ENCODE measurements at places on chromosomes 12 and 14.

DNA sequence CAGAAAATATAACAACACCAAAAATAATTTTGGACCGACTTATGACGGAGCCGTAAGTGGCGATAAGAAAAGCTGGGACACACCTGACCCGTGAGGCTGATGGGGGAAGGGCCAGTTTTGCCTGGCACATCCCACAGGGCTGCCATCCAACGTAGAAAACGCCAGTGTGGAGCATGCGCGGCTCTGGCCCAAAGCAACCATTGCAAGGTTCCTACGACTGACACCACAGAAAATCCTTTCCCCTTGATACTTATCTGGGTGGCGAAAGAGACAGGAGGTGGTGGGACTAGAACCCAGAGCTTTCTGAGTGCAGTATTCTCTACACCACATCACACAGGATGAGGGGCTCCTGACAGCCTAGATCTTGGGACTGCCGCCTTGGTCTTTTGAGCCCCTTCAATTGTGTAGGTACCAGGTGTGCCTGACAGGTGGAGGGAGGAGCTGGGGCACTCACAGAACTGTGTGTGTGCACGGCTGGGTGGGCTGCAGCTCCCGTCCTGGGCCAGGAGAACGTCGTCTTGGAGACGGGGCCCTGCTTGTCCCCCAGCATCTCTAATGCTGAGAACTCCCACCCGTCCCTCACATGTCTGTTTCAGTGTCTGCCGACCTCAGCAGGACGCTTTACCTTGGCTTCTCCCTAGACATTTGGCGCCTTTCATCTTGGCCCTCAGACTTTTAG lies 17.4 kb upstream of the CACNA2D4 start:
- DNase-seq = no peak

- no peak for DNase-seq
These were observed 211.5 kb upstream of the C14orf180 start for GRCh38 chr14:104367866-104368750.

DNA sequence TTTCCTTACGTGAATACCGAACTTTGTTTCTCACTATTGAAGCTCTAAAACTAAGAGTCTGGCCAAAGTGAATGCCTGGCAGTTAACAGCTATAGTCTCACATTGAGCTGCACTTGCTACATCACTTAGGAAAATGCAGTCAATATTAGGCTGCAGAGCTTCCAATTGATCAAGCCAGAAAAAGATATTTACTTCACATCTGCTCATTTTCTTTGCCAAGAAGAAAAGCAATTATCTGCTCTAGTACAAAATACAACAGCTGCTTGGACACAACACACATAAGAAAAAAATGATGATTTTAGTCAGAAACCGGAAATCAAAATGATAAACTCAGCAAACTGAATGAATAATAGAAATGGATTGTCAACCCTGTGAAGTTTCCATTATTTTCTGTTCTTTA lies 45.4 kb downstream of the TMTC1 start:
- no peak for DNase-seq

- no peak for DNase-seq
These were observed 24.9 kb upstream of the JDP2 start for GRCh38 chr14:75402867-75403413.

DNA sequence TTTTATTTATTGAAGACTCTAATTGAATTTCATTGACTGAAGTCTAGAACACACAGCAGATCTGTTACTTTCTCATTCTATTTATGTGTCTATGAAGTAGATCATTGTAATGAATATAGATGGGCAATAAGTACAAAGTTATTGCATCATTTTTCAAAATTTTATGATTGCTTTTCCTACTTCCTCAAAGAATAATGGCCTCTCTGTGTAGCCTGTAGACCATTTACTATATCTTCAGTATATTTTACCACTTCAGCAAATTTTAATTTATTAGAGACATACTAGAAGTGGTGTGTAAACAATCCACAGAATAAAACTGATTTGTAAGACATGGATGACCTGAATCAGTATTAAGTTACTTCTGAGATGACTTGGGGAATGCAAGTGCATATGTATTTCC lies 291.7 kb upstream of the FAR2 start:
- DNase-seq = no peak

GRCh38 chr12:49366096-49366651 lies 1.1 kb upstream of the SPATS2 start:
- no peak for DNase-seq

- DNase-seq = no peak
These were observed 5.3 kb downstream of the TMEM253 start for GRCh38 chr14:21106176-21106497.

- no peak for DNase-seq
These were observed 392.6 kb downstream of the CCDC91 start for GRCh38 chr12:28582672-28583376.

- no peak for DNase-seq
These were observed 780 bp upstream of the MYO1H start for GRCh38 chr12:109346920-109347319.

DNA sequence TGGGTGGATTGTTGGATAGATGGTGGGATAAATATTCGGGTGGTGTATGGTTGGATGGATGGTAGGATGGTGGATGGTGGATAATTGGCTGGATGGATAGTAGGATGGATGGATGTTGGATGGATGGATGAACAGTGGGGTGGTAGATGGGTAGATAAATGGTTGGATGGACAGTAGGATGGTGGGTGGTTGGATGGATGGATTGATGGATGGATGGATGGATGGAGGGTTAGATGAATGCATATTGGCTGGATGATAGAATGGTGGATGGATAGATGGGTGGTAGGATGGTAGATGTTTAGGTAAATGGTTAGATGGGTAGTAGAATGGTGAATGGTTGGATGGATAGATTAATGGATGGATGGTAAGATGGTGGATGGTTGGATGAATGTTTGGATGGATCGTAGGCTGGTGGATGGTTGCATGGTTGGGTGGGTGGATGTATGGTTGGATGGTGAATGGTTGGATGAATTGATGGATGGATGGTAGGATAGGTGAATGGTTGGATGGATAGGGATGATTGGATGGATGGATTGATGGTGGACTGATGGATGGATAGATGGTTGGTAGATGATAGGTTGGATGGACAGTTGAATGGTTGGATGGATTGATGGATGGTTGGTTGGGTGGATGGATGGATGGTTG lies 23.6 kb downstream of the ZBTB42 start:
- no peak for DNase-seq

- DNase-seq = no peak
These were observed 12.3 kb upstream of the LBHD2 start for GRCh38 chr14:103071544-103072251.

GRCh38 chr12:61272441-61272840 lies 987.8 kb upstream of the USP15 start:
- DNase-seq = no peak

DNA sequence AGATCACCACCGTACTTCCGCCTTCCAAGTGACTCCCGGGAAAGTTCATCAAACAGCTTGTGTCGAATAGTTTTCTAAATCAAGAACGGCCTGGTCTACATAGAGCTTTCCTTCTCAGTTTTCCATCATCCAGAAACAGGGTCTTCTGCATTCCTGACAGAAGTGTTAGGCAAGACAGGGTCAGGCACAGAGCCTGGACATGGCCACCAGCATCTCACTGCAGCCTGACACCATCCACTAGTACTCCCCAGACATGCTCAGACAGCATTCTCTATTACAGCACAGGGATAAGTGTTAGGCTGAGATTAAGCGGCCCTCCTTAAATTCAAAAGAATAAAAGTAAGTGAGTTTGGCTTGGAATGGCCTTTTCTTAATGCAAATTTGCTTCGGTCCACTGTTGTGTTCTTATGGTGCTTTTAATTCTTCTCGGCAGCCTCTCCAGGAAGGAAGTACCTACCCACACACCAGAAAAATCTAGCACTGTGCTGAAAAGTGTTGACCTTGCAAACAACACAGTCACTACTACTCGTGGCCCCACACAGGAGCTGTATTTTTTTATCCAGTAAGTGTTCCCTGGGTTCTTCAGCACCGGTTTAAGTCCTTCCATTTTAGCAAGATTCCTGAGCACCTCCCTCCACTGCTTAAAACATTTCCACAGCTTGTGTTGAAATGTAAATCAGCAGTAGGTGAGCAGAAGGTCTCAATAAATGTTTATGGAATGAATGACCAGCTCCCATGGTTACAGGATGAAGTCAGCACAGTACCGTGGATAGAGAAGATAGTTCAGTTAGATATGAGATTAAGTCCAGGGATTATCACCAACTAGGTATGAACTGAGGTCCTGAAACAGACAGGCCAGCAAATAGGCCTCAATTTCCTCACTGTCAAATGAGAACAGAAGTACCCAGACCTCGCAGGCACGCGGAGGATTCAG lies 44.1 kb downstream of the SETD3 start:
- DNase-seq = no peak

- no peak for DNase-seq
These were observed 26.1 kb upstream of the IFNG start for GRCh38 chr12:68185598-68185997.

DNA sequence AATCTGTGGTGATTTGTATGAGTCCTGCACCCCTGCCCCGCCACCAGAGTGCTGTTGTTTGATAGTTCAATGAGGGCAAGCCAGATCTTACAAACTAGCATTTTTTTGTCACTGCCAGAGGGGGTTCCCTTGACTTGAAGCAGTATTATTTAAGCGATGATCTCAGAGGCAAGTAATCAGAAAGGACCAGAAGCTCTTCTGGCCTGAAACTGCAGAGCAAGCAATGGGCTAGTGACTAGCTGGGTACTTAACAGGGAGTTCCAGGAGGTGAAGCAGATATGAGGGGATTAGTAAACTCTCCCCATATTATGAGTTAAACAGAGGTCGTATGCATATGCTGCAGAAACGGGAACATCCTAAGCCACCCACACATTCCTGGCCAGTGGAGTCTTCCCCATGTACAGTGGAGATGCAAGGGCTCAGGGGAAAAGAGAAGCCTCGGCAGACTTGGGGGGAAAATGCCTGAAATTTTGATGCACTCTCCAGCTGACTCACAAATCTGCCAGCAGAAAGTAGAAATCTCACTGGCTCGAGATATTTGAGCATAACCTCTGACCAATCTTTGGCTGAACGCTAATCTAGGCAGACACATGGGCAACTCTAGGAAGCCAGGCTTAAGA lies 8.3 kb upstream of the CRACR2A start:
- no peak for DNase-seq

DNA sequence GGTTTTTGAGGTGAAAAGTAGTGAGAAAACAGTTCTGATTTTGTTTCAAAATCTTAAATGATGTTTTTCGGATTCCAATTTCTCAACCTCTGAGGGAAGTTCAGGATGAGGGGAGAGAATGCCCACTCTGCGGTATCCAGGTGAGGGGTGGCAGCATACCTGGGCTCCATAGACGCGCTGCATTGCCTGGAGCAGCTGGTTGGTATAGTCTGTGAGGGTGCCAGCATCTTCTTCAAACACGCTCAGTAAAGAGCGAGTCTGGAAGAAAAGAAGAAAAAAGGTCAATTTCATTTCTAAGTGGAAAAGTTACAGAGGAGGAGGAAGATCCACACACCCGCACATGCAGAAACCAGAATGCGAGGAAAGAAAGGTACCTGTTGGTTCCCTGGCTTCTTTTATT lies 7.0 kb downstream of the APPL2 start:
- DNase-seq = no peak

DNA sequence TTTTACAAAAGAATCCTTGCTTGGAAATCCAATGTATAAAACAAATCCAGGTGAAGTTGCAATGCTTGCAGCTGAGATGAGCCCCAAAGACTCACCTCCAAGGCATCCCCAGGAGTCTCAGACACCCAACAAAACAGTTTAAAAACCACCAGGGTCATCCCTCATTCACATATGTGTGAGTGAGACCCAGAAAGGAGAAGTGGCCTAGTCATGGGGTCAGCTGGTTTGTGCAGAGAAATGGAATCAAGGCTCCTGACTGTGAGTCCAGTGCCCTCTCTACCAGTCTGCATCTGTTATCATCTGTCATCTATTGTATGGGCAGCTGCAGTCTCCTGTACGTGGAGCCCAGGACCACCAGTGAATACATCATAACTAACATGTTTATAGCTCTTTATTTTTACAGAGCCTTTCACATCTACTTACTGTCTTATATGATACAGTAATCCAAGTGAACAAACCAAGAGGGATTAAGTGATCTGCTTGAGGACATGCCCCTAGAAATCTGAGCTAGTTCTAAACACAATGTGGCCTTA lies 27.1 kb downstream of the PLEKHG7 start:
- DNase-seq = no peak

DNA sequence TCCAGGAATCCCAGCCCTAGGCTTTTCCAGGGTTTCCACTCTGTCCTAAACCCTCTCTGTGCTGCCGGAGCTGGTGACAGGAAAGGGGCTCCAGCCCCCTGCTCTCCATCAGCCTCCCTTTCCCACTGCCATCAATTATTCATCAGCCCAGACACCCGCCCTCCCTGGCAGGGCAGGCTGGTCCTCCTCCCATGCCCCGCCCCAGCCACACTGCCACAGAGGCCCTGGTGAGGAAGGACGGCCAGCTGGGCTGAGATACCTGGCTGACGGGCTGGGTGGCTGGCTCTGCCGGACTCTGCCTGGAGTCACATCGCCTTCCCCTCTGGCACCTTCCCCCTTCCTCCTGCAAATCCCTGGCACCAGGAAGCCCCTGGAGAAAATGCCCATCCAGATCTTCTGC lies 11.9 kb upstream of the SMARCD1 start:
- no peak for DNase-seq

DNA sequence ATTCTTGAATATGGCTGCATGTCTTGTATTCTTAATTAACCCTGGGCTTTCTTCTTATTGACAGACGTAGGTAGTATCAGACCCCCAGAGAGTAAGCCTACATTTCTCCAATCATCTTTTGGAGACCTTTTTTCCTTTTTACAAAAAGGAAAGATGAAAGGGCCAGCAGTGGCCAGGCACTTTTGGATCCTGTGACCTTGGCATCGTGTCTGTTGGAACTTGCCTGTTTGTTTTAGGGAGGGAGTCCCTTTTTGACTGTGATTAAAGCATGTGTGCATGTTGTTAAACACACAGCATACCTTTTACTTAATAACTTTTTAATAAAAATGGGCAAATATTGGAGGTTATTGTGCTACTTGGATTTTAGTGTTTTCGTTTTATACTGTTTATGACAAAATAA lies 57.2 kb downstream of the PCNX1 start:
- no peak for DNase-seq

- DNase-seq = no peak
These were observed 334.5 kb downstream of the CACNA1C start for GRCh38 chr12:2387103-2387834.

GRCh38 chr12:51361161-51362016 lies 14.9 kb upstream of the CELA1 start:
- DNase-seq = no peak

GRCh38 chr12:13900718-13901117 lies 80.7 kb downstream of the GRIN2B start:
- no peak for DNase-seq

GRCh38 chr12:53324113-53324778 lies 2.8 kb upstream of the AAAS start:
- DNase-seq = peak; percentile 55
